ENCODE measurements at places on chromosomes 12 and 14.

DNA sequence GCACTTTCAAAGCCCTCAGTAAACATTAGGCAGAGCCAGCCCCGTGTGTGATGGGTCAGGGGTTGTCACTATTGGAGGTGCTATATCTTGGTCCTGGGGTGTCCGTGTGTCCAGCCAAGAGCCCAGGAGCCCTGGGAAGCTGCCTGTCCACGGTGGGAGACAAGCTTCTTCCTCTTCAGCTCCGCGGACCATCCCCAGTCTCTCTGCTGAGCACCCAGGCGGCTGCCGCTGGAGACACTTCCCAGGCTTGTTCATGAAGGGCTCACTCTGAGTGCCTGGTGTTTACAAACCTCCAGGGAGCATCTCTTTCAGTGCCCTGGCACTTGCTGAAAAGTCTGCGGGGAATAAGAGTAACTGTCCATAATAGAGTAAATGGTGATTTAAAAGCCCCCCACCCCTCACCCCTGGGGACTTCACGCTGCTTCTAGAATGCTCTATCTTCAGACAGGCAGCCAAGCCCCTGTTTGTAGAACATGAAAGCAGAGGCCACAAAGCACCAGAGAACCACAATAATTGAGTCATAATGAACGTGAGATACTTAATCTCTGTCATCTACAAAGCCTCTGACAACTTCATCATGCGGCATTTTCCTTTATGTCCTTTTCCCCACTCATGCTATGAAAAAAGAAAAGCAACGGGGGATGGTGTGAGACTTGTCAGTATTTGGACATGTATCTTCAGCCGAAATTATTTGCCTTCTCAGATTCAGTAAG lies 178.6 kb downstream of the TMEM132C start:
- DNase-seq: no peak

GRCh38 chr14:44803239-44803905 lies 158.4 kb downstream of the KLHL28 start:
- peak; percentile 66 for DNase-seq

- peak; percentile 95 for DNase-seq
Measured at GRCh38 chr12:737122-737739, 15.1 kb upstream of the WNK1 start.

DNA sequence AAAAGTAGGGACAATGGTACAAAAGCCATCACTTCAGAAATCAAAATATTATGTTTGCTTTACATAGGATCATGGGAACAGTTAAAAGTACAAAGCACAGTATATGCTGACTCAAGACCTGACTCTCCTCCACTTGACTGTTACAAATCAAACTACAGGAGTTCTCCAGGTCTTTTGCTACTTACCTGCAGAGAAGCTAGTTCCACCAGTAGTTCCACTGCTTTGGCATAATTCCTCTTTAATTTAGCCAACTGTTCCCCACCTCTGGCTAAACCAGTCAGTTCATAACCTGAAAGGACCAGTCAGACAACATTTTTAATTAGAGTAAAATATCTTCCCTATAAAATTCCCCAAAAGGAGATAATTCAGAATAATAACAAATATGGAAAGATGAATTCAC lies 14.0 kb downstream of the ATP6V1D start:
- no peak for DNase-seq

DNA sequence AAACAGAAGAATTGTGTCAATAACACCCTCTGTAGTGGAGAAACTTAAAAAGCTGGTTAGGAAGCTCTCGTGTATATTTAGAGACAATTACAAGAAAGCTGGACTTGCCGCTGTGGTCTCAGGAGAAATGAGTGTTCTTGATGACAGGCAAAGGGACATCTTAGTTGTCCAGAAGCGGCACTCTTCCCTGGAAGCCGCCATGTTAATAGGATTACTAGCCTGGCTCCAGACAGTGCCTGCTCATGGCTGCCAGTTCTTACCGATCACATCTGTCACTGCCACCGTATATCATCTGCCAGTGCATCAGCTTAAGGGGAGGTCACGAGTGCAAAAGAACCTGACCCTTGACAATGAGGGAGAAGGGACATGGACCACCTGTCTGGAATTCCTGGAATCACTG lies 48.9 kb downstream of the C14orf132 start:
- no peak for DNase-seq

DNA sequence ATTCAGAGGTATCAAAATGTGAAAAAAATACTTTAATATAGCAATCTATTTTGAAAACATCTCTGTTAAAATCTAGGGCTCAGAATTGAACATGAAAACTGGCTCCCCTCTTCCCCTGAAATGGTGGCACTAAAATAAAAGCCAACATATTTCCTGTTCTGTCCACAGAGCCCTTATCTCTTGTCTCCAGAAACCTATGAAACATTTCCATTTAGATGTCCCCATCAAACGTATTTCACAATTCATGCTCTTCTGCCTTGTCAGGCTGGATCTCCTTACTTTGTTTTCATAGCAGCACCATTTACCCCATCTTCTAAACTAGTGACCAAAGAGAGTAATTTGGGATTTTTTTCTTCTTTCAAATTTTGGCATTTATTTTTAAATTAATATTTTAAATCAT lies 42.4 kb downstream of the PDE3A start:
- DNase-seq: no peak

DNA sequence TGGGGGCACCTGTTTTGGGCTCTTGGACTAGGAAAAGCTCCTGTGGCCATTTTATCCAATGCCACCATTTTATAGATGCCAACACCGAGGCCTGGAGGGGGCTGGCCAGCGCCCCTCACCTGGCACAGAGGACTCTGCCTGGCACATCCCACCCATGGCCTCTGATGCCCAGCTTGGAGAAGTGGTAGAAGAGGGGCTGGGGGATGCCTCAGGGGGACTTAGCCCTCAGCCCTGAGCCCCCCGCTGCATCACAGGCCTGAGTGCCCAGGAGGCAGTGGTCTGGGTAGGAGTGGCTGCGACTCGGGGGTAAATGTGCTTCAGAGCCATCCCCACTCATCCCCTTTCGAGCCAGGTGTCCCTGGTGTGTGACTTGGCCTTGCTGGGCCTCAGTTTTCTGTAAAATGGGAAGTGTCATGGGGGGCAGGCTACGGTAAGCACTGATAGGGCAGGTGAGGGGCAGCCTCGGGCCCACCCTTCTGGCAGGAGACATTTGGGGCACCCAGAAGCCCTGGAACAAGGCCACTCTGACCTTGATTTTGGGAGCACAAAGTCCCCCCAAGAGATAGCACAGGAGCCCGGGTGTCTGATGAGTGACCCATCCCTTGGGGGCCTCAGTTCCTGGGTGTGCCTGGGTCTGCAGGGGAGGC lies 22.5 kb downstream of the SH2B3 start:
- no peak for DNase-seq

DNA sequence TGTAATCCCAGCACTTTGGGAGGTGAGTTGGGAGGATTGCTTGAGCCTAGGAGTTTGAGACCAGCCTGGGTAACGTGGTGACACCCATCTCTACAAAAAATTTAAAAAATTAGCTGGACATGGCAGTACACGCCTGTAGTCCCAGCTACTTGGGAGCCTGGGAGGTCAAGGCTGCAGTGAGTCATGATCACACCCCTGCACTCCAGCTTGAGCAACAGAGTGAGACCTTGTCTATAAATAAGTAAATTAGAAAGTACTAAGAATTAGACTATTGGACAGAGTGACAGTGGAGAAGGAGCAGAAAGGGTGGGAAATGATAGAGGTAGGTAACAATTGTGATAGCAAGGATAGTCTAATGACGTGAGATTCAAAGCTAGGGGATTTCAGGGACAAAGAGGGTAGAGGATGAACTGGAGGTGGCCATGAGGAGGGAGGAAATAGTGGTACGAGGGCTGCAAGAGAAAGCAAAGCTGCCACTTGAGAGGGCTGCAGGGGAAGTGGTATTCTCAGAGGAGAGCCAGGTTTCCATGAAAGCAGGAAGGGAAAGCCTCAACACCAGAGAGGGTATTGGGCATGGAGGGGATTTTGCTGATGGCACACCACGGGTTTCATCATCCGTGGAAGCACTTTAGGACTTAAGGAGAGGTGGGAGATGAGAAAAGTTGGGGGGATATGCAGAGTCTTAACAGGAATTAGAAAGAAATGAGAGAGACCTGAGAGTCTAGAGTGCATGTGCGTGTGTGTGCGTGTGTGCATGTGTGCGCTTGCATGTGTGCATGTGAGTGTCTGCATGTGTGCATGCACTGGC lies 85.6 kb downstream of the SYNE2 start:
- DNase-seq: peak; percentile 20

DNA sequence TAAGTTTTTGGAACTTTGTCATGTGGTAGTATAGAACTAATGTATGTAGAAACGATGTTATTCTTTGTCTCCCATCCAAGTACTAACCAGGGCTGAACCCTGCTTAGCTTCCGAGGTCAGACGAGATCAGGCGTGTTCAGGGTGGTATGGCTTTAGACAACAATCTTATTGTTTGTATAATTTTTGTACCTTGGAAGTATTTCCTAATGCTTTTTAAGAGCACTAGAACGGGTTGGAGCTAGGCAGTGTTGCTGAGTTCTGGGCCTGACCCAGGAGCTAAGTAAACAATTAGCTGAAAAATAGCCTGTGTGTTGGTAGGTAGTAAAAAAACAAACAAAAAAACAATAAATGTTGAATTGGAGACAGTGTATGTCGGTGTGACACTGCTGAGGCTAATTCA lies 244.3 kb downstream of the EMP1 start:
- DNase-seq: no peak

- peak; percentile 55 for DNase-seq
Measured at GRCh38 chr14:73460691-73461127, 2.4 kb upstream of the NUMB start.

All from small intestine (tissue), 16 donors.